CD4-positive, alpha-beta T cell treated with Interleukin-4 for 4 hours (primary cell): ENCODE measurements at places on chromosomes 1 and 21.

- no peak for DNase-seq
These were observed 183.0 kb downstream of the CYYR1 start for GRCh38 chr21:26389971-26390641.

DNA sequence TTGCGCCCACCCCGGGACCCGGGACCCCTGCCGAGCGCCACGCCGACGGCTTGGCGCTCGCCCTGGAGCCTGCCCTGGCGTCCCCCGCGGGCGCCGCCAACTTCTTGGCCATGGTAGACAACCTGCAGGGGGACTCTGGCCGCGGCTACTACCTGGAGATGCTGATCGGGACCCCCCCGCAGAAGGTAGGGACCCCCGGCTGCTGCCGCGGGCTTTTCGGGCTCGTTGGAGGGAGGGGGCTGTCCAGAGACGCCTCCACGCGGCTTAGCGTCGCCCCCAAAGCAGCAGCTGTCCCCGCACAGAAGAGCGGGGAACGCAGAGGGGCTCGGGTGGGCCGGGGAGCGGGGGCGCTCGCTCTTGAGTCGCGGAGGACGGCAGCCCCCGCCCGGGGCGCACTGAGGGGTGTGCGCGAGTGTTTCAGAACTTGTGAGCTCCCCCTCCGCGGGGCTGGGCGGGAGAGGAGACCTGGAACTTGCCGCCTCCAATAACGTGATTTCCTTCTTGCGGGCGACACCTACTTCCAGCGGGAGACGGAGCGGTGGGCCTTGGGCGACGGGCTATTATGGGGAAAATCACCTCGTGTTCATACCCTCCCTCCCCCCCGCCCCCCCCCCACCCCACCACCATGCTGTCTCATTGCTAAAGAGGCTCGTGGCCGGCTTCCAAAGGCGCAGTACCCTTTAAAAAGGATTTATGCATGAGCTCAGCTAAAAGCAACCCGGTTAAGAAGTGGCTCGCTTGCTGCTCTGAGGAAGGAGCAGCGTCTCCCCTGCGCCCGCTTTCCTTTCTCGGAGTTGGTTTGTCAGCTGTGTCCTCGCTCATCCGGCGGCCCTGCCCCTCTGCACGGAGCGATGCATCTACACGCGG is 664 bp downstream of the BACE2 start:
- DNase-seq = no peak

DNA sequence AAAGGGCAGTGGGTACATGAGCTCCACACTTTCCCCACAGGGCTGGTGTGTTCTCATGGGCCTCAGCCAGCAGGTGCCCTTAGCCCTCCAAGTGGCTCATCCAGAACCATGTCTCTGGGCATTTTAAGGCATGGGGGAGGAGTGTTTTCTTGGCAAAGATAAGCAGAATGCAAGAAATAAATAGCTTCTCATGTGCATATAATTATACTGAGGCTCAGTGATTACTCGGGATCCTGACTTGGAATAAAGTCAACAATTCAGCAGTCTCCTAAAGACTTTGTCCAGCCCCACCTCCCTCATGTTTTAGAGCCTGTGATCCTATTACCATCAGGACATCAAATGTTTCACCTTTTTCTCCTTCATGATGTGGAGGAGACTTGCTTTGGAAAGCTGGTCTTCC is 92.7 kb upstream of the COG2 start:
- no peak for DNase-seq

DNA sequence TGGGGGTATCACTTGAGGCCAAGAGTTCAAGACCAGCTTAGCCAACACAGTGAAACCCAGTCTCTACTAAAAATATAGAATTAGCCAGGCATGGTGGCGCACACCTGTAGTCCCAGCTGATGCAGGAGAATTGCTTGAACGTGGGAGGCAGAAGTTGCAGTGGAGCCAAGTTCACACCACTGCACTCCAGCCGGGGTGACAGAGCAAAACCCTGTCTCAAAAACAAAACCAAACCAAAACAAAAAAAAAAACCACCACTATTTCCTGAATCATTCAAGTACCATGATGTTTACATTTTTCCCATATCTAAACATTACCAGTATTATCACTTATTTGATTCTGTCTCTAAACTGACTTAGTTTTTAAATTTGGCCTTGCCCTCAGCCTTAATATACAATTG is 29.5 kb downstream of the TUT4 start:
- peak; percentile 20 for DNase-seq

DNA sequence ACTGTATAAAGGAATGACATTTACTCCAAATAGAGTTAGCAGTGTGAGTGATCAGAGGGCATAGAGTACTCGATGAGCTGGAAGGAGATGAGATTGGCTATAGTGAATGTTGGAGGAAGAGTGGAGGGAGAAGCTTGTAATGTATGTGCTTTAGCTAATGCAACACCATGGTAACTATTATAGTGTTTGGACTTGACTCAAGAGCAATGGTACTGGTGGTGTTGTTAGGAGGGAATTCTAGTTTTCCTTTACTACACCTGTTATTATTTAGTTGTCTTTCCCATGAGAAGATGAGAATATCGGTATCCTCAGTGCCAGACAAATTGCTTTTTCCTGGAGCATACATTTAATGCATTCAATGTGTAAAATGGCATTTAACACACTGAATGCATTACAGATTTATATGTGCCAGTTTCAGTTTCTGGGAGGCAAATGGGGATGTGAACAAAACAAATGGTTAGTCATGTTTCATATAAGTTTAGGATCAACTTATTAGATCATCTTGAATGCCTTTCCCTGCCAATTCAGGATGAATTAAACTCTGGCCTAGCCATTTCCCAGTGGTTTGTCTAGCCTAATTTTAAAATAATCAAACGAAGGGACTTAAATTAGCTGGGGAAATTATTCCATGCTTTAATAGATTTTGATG is 291.1 kb upstream of the ADAMTS5 start:
- no peak for DNase-seq

DNA sequence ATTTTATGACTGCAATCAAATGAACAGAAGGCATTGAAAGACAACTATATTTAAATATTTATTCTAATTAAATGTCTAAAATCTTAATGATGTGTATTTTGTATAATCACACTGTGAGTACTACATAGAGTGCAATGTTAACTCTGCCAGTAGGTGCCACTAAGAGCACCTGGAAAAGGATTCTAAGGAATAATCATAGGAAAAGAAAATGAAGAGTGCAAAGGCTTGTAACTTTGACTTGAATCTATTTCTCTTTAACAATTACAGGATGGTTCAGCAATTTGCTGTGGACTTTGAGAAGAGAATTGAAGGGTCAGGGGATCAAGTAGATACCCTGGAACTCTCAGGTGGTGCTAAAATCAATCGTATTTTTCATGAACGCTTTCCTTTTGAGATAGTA is 200.4 kb downstream of the DNM3 start:
- no peak for DNase-seq

DNA sequence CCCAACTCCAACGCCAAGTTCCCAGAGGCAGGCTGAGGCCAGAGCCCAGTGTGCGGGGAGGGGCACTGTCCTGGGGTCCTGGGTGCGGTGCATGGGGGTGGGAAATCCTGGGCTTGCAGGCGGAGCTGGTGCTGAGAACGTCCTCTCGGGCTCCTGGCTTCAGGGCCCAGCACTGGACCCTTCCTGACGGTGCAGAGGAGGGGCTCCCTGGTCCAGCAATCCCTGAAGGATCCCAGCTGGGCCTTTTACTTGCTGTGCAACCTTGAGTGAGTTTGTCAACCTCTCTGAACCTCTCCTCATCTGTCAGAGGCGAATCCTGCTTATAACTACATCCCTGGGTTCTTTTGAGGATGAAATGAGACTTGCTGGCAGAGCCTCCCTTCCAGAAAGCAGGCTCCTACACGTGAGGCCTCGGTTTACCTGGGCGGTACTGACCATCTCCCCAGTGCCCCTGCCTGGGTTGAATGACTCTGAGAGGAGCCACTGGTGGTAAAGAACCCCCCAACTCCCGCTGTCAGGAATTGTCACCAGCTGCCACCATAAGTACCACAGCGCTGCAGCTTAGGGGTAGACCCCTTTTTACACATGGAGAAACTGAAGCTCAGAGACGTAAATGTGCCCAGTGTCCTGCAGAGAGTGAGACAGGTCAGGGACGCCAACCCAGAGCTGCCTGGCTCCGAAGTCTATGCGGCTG is 77.3 kb downstream of the DHRS3 start:
- DNase-seq = no peak

GRCh38 chr1:245528258-245528635 is 373.5 kb downstream of the KIF26B start:
- DNase-seq = no peak

DNA sequence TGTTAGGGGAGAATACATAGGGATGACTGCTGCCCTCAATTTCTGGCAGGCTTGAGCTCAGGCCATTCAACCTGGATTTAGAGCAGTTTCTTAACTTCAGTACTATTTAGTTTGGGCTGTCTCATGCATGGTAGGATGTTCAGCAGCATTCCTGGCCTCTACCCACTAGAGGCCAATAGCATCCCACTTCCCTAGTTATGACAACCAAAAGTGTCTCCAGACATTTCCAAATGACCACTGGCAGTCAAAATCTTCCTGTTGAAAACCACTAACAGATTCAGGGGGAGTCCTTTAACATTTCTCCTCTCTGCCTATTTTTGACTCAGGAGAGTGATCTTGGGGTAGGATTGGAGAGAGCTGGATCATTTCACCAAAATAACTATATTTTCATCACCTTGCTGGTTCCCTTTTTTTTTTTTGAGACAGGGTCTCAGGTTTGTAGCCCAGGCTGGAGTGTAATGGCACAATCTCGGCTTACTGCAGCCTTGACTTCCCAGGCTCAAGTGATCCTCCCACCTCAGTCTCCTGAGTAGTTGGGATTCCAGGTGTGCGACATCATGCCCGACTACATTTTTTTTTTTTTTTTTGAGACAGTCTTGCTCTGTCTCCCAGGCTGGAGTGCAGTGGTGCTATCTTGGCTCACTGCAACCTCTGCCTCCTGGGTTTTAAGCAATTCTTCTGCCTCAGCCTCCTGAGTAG is 8.7 kb downstream of the GNAT2 start:
- no peak for DNase-seq

GRCh38 chr1:64953241-64953640 is 13.1 kb downstream of the JAK1 start:
- no peak for DNase-seq

- DNase-seq = no peak
These were observed 405.5 kb downstream of the MATN1 start for GRCh38 chr1:30317921-30318320.

GRCh38 chr1:34865981-34866761 is 6.6 kb upstream of the SMIM12 start:
- DNase-seq = peak; percentile 92

- DNase-seq = no peak
These were observed 59.9 kb downstream of the UBE2U start for GRCh38 chr1:64263335-64263734.
